Stimulated activated CD4-positive, alpha-beta T cell treated with anti-CD3 and anti-CD28 coated beads, Interleukin-12 subunit alpha, Interleukin-12 subunit beta, amount 100 ng/mL, for 24 hours (primary cell): ENCODE measurements at places on chromosomes 5 and 9.

- no peak for DNase-seq
Observed at GRCh38 chr5:56003679-56004078, 8.9 kb upstream of the IL6ST start.

DNA sequence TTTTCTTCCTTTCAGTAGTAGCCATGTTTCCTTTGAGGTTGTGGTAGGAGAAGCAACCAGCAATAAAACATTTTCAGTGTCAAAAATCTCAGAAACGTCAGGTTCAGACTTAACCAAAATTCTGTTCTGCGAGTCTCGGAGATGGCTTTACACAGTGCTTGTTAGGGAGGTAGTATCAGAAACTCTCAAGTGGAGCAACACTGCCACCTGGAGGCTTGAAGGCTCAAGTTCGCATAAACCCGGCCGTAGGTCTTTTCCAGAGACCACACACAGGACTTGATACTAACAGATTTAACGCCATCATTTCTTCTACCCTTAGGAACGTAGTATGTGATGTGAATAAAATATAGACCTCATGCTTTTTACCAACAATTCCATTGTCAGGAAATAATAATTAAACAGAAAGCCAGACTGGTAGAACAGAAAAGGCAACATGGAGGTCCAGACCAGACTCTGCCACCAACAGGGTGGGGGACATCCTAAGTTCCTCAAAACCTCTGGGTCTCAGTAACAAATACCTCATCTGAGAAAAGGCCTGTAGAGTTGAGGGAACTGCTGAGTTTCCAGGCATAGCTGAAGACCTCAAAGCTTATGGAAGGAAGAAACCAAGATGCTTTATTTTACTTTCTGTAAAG is 8.5 kb downstream of the PTGER4 start:
- peak; percentile 68 for DNase-seq

GRCh38 chr5:133081703-133082102 is 29.9 kb downstream of the HSPA4 start:
- no peak for DNase-seq

- DNase-seq: no peak
Observed at GRCh38 chr5:40409601-40410000, 270.1 kb upstream of the PTGER4 start.

- no peak for DNase-seq
Observed at GRCh38 chr5:115578657-115579056, 23.6 kb downstream of the TICAM2 start.

DNA sequence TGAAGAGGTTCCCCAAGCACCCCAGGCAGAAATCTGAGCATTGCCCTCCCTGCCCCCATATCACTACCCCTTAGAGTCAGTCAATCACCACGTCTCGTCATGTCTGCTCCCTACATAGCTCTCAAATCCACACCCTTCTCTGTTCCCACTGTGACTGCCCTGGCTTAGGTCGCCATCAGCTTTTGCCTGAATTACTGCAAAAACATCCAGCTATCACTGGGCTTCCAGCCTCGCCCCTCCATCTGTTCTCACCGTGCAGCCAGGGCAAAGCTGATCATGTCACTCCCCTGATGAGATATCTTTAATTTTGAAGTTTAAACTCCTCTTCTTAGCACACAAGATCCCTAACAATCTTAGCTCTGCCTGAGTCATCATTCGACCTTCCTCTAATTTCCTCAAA is 89.6 kb upstream of the TBC1D2 start:
- DNase-seq: no peak

DNA sequence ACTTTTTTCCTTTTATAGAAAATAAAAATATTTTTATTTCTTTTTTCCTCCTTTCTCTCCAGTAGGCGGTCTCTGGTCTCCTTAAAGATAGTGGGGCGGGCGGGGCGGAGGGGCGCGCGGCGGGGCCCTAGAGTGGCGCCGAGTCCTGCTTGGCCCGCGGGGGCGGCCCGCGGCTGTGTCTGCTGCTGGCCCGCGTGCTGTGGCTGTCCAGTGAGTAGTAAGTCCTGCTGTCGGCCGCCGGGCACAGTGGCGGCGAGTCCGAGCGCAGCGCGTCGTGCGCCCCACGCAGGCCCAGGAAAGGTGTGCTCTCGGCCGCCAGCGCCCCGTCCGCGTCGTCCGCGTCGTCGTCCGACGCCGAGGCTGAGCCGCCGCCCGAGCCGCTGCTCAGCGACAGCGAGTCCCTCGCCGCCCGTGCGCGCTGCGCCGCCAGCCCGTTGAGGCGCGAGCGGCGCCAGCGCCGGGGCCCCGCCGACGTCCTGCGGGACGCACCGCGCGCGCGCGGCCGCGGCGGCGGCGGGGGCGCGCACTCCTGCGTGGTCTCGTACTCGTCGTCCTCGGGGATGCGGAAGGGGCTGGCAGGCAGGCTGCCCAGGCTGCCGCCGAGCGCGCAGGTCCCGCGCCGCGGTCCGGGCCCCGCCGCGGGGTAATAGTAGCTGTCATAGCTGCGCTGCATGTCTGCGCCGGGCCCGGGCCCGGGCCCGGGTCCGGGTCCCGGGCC is 52.3 kb downstream of the PSD2 start:
- DNase-seq: peak; percentile 51

DNA sequence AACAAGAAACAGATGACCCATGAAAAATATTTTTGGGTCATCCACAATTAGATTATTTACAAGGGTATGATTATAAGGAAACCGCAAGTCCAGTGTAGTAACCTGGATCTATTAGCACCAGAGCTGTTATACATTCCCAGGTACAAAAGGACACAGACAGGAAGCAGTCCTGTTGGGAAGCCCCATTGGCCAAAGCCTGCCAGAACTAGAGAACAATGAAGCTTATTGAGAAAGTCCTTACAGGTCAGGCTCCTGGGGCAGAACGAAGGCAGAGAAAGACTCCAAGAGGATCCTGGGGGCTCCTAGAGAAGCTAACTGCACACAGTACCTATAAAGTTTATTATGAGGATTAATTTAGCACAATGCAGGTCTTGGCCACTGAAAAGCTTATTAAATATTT is 169.9 kb downstream of the PARP8 start:
- DNase-seq: no peak

DNA sequence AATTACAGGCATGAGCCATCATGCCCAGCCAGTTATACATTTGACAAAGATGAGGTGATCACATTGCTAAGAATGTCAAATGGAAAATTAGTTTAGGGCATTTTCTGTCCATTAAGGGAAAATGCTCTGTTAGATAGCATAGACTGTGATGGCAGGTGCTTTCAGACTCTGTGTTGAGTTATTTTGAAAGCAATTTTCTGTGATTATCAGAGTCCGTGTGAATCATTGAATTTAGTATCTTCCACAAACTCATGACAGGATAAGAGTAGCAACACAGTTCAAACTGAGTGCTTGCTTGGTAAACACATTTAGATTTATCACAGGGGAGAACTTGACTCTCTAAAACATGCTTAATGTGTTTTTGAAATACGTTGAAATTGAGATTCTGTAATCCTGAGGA is 69.0 kb downstream of the GAPVD1 start:
- no peak for DNase-seq

DNA sequence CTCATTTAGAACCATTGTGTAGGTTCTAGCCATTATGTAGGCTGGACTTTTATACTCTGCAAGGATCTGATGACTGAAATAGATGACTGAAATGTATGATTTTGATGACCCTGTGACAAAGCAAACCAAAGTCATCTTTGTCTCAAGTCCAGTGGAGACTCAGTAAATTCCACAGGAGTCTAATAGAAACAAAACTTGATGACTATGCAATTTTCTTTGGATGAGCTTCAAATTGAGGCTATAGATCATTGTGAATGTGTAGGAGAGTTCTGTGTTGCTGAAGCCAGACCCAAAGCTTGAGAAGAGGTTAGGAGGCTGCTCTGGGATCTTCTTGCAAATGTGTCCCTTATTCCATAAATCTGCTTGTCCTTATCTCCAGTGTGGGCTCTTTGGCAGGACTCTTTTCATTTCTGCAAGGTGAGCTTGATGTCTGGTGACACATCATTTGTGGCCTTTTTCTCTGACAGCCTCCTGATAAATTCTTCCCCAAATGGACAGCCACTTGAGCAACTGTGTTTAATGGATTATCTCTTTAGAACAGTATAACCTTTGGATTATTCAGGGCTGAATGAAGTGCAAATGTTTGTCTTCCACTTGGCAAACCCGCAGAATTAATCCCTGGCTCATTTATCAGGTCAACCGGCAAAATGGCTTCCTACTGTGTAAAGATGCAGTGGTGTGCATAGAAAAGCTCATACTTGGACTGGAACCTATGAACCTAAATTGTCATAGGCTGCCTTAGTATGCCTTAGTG is 235.1 kb upstream of the ANKH start:
- no peak for DNase-seq
